Vagina (tissue), 2 donors: ENCODE measurements at places on chromosomes 6 and 20.

DNA sequence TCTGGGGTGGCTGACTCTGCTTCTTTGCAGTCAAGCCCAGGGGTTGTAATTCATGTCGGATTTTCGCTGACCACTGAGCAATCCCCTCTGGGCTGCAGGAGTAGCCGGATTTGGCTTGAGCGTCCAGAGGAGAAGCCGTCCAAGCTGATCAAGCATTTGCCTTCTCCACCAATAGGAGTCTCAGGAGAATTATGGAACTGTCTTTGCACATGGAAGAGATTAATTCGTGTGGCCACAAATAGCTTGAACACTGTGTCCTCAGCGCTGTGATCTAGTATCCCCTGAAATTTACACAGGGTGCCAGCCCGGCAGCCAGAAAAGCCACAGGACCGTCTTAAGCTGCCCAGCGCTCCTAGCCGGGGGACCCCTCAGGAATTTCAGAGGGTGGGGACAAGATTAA lies 37.1 kb downstream of the EYA2 start:
- no peak for DNase-seq

- no peak for DNase-seq
These were observed 28.8 kb upstream of the HMGA1 start for GRCh38 chr6:34207695-34208443.

GRCh38 chr6:16690608-16691142 lies 70.6 kb downstream of the ATXN1 start:
- no peak for DNase-seq

- DNase-seq: no peak
These were observed 442.1 kb upstream of the ADGRB3 start for GRCh38 chr6:68192988-68193387.

GRCh38 chr6:25649611-25650010 lies 2.4 kb upstream of the SCGN start:
- DNase-seq: no peak

- DNase-seq: no peak
These were observed 368.5 kb downstream of the ZFAND3 start for GRCh38 chr6:38187811-38188590.

GRCh38 chr6:137240168-137240567 lies 21.0 kb upstream of the IFNGR1 start:
- no peak for DNase-seq

GRCh38 chr6:29447670-29448069 lies 8.6 kb downstream of the OR10C1 start:
- no peak for DNase-seq

- DNase-seq: peak; percentile 6
These were observed 124.9 kb downstream of the SCML4 start for GRCh38 chr6:107699254-107699653.

DNA sequence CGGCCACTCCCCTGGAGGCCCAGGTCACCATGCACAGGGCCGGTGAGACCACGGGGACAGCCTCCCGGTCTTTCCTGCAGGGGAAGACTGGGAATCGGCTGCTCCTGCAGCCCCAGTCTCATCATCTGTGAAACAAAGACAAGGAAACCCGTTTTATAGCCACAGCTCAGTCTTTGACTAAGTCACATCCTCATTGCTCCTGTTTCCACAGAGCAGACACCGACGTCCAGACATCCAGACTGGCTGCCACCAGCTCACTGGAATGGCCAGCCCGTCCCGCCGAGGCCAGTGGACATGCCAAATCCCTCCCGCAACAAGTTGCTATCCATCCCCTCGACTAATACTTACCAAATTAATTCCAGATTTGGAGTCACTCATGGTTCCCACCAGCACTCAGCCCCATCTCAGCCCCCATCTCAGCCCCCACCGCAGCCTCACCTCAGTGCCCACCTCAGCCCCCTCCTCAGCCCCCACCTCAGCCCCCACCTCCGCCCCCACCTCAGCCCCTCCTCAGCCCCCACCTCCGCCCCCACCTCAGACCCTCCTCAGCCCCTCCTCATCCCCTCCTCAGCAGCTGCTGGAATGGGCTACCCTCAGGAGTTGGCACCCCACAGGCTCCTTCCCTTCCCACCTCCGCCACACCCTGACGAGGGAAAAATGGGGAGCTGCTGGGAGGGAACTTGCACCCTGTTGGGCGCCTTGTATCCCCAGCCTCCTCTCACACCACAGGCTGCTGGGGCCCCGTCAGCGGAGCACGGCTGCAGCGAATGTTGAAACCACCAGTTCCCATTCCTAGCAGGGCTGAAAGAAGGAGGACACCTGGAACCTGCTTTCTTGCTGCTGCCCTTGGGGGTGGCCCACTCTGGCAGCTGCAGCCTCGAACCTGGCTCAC lies 48.7 kb downstream of the YTHDF1 start:
- DNase-seq: no peak

GRCh38 chr20:24022621-24023180 lies 34.1 kb upstream of the GGTLC1 start:
- no peak for DNase-seq
